Natural killer cell treated with Interleukin-12 subunit alpha and Interleukin-12 subunit beta and Interleukin-15 and Interleukin-18, amount 100 ng/mL, for 72 hours (primary cell): ENCODE measurements at places on chromosomes 4 and X.

GRCh38 chr4:123406872-123407271, 10.3 kb downstream of the SPRY1 start:
- no peaks in the 10 kb centered on the region for H3K4me1 ChIP-seq
- no peaks in the 10 kb centered on the region for H3K36me3 ChIP-seq
- H3K27ac ChIP-seq, result no peak overlapping the region
- no peaks in the 10 kb centered on the region for H3K27me3 ChIP-seq
- H3K4me3 ChIP-seq, result no peak overlapping the region
- DNase-seq, result no peak

- no peaks in the 10 kb centered on the region for H3K36me3 ChIP-seq
- peaks cover 5% of the 10 kb centered on the region for H3K27me3 ChIP-seq
- no peak overlapping the region for H3K27ac ChIP-seq
- H3K4me1 ChIP-seq, result peaks cover 11% of the 10 kb centered on the region
- no peak for DNase-seq
- no peak overlapping the region for H3K4me3 ChIP-seq
These were observed 20.8 kb upstream of the AREG start for GRCh38 chr4:74424111-74424510.

DNA sequence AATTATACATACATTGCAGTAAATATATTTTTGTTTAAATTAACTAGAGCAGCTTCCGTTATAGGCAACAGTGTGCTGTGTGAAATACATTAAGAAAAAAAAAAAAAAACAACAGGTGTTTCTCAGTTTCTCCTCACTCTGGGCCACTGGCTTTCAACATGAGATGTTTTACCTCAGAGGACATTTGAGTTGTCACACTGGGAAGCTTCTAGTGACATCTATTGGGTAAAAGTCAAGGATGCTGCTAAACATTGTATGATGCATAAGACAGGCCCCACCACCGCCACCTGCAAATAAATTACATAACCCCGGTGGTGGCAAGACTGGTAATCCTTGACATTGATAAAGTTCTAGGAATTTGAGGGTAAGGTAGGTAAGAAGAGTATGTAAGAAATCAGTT, 1512.2 kb downstream of the C4orf33 start:
- H3K4me1 ChIP-seq, result no peaks in the 10 kb centered on the region
- H3K4me3 ChIP-seq, result no peak overlapping the region
- DNase-seq, result no peak

- H3K27ac ChIP-seq, result no peak overlapping the region
- peaks cover 3% of the 10 kb centered on the region for H3K27me3 ChIP-seq
- H3K4me3 ChIP-seq, result no peak overlapping the region
- DNase-seq, result no peak
These were observed 159.5 kb downstream of the KLHL13 start for GRCh38 chrX:117957128-117957527.

- H3K36me3 ChIP-seq, result no peaks in the 10 kb centered on the region
- H3K27ac ChIP-seq, result no peak overlapping the region
- DNase-seq, result no peak
These were observed 22.5 kb downstream of the MID1 start for GRCh38 chrX:10597871-10598270.

DNA sequence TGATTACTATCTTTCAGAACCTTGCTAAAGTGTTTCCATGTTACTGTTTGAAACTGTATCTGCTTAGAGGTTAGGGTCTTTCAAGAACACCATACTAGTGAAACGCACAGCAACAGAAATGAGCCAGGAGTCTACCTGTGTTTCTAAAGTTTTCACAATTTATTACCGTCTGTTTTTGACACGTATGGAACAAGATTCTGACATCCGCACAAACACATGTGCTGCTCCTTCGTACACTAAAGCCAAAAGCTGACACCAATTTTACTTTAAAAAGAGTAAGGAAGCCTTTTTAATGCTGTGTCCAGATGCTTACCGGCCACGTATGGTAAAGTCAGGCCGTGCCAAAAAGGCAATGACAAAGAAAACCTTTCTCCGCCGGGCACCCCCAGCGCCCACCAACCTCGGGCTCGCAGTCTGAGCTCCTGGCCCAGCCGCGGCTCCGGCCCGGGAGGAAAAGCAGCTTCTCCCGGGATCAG, 532 bp downstream of the RPS4X start:
- peaks cover 39% of the 10 kb centered on the region for H3K4me1 ChIP-seq
- peak overlapping the region; percentile 85 for H3K27ac ChIP-seq
- peaks cover 44% of the 10 kb centered on the region for H3K36me3 ChIP-seq
- DNase-seq, result no peak
- peaks cover 14% of the 10 kb centered on the region for H3K27me3 ChIP-seq

DNA sequence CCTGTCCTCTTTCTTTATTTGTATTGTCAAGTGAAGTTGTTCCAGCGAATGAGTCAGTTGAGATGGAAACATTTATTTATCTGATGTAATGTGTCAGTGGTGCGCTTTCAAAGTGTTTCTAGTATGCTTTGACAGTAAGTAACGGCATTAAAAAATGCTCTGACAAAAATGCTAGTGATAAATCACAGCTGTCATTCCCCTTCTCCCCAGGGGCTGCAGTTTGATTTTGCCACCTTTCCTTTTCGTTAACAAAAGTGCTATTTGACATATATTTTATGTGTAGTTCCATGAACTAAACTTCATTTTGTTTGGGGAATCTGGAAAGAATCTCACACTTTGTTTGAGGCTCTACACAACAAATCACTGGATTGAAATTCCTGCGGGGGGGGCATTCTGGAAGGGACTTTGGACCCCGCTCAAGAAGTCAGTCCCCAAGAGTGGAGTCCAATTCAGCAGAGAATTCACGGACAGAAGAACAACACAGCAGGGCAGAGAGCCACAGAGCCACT, 7.6 kb upstream of the TBC1D19 start:
- H3K27me3 ChIP-seq, result peaks cover 6% of the 10 kb centered on the region
- H3K27ac ChIP-seq, result no peak overlapping the region
- no peaks in the 10 kb centered on the region for H3K4me1 ChIP-seq
- no peaks in the 10 kb centered on the region for H3K36me3 ChIP-seq

DNA sequence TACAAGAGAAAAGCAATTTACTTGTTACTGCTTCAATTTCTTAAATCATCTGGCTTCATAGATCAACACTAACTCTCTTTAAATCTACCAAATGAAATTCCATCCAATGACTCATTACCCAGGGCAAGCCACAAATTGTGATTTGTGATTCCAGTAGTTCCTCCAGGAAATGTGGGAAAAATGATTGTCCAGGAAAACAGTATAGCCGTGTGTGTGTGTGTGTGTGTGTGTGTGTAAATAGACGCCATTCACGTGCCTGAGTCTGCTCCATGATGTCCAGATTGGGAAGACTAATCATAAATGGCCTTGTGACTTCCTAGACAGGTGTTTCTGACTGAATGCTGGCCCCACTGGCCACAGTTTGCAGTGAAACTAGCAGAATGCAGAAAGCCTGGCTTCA, 121.3 kb downstream of the HS6ST2 start:
- H3K27me3 ChIP-seq, result peaks cover 19% of the 10 kb centered on the region
- H3K36me3 ChIP-seq, result no peaks in the 10 kb centered on the region
- H3K4me3 ChIP-seq, result no peak overlapping the region
- DNase-seq, result no peak
- no peaks in the 10 kb centered on the region for H3K4me1 ChIP-seq

- H3K4me1 ChIP-seq, result no peaks in the 10 kb centered on the region
- no peak within 1 kb of the TSS for H3K27ac ChIP-seq
- peaks cover 15% of the 10 kb centered on the region for H3K27me3 ChIP-seq
These were observed at the start of gene ZAR1 for GRCh38 chr4:48490012-48490679. ZAR1 (plus strand) TSS chr4:48490252; CDS start chr4:48490292, 40 bp downstream.

DNA sequence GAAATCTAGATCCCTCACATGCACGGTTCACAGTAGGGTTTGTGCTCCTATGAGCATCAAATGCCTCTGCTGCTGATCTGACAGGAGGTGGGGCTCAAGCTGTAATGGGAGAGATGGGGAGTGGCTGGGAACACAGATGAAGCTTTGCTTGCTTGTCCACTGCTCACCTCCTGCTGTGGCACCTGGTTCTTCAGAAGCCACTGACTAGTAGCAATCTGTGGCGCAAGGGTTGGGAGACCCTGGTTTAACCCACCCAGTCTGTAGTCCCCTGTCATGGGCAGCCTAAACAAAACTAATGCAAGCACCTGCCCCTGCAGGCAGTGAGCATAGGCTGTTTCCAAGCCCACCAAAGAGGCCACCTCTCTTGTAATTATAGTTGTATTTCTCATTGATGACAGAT, 116.6 kb downstream of the SHOX start:
- H3K4me3 ChIP-seq, result no peak overlapping the region
- DNase-seq, result no peak
- H3K27ac ChIP-seq, result no peak overlapping the region
- peaks cover 5% of the 10 kb centered on the region for H3K27me3 ChIP-seq

GRCh38 chrX:39472161-39472560, 625.6 kb downstream of the BCOR start:
- no peaks in the 10 kb centered on the region for H3K27me3 ChIP-seq
- DNase-seq, result no peak
- no peak overlapping the region for H3K27ac ChIP-seq

- H3K4me3 ChIP-seq, result no peak overlapping the region
- no peaks in the 10 kb centered on the region for H3K36me3 ChIP-seq
- no peak for DNase-seq
These were observed 45.8 kb upstream of the GIMD1 start for GRCh38 chr4:106414366-106414765.

DNA sequence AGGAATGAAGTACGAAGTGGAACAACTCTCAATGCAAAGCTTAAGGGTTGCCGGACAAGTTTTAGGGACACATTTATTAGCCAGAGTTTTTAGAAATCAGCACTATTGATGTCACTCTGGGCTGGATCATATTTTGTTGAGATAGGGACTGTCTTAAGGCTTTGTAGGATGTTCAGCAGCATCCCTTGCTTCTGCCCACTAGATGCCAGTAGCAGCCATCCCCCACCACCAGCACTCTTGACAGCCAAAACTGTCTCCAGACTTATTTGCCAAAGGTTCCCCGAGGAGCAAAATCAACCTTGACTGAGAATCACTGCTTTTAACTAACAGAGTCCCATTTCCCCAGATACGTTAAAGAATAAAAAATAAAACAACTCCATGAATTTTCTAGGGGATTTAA, 1497.3 kb downstream of the STIM2 start:
- no peaks in the 10 kb centered on the region for H3K27me3 ChIP-seq
- H3K27ac ChIP-seq, result no peak overlapping the region
- no peak overlapping the region for H3K4me3 ChIP-seq
- H3K4me1 ChIP-seq, result no peaks in the 10 kb centered on the region
- H3K36me3 ChIP-seq, result no peaks in the 10 kb centered on the region
- no peak for DNase-seq

DNA sequence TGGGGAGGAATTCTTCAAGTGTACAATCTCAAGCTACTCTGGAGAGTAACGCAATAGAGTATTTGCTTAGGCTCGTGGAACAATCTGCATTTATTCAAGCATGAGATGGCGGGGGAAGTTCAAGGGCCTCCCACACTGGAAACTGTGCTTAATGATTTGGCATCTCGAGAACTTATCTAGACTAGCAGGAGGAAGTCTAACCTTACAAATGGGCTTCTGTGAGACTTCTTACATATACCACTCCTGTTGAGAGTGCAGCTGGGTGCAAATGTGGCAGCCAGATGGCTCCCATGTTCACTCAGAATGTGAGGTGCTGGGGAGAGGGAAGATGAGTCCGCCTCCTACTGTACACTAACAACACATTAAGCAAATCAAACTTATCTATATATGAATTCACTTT, 29.3 kb upstream of the PTPN13 start:
- no peaks in the 10 kb centered on the region for H3K4me1 ChIP-seq
- no peaks in the 10 kb centered on the region for H3K27me3 ChIP-seq
- no peak overlapping the region for H3K4me3 ChIP-seq
- DNase-seq, result no peak
- H3K27ac ChIP-seq, result no peak overlapping the region
- H3K36me3 ChIP-seq, result no peaks in the 10 kb centered on the region

DNA sequence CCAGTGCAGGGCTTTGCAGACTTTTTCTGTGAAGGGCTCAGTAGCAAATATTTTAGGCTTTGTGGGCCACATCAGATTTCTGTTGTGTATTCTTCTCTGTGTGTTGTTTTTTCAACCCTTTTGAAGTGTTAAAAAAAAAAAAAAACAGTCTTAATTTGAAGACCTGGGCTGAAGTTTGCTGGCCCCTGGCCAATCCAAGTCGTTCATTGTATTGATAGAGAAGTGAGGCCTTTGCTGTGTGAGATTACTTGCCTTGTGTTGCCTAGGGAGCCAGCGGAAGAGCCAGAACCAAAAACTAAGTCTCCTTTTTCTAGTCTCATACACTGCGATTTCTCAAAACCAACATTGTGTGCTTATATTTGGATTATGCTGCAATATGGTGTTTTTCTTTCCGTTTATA, 46.9 kb downstream of the MTM1 start:
- DNase-seq, result no peak
- H3K27me3 ChIP-seq, result peaks cover 5% of the 10 kb centered on the region
- H3K4me1 ChIP-seq, result no peaks in the 10 kb centered on the region
- H3K4me3 ChIP-seq, result no peak overlapping the region

- H3K36me3 ChIP-seq, result no peaks in the 10 kb centered on the region
- H3K27me3 ChIP-seq, result no peaks in the 10 kb centered on the region
- DNase-seq, result no peak
- H3K4me1 ChIP-seq, result no peaks in the 10 kb centered on the region
- H3K27ac ChIP-seq, result no peak overlapping the region
- no peak overlapping the region for H3K4me3 ChIP-seq
These were observed 2368.5 kb downstream of the PCDH7 start for GRCh38 chr4:33088713-33089112.

DNA sequence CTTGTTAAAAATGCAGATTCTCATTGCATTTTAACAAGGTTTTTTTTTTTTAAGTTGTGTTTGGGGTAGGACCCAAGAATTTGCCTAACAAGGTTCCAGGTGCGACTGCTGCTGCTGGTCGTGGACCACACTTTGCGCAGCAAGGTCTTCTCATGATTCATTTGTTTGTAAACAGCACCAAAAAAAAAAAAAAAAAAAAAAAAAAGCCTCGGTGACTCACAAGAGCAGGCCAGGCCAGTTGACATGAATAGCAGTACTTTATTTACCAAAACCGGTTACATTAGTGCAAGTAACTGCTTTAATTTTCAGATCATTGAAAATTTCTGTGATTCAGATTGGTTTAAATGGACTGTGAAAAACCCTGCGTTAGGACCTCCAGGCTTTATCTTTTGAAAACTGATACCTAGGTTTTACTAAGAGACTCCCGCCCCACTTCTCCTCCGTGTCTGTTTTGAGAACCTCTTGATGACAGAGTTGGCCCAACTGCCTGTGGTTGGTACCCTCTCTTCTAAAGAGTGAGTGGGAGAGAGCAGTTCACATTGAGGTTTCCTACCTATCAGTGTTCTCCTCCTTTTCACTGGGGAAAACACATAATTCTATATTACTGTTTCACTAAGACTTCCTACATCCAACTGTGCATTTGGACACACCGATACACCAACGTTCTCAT, 86.2 kb downstream of the PHEX start:
- no peak for DNase-seq
- H3K27ac ChIP-seq, result no peak overlapping the region
- H3K27me3 ChIP-seq, result peaks cover 8% of the 10 kb centered on the region
- H3K4me3 ChIP-seq, result no peak overlapping the region
- H3K36me3 ChIP-seq, result no peaks in the 10 kb centered on the region
